NCI-H1694 treated with DMSO at 0.1 percent for 48 hours (cell line): ENCODE measurements at places on chromosomes 13 and 19.

GRCh38 chr19:17797424-17798201, 2.7 kb downstream of the B3GNT3 start:
- DNase-seq: no peak

- DNase-seq: no peak
Observed at GRCh38 chr19:15776264-15776663, 11.2 kb upstream of the OR10H5 start.

- no peak for DNase-seq
Observed at GRCh38 chr19:40400559-40400958, 10.6 kb upstream of the HIPK4 start.

DNA sequence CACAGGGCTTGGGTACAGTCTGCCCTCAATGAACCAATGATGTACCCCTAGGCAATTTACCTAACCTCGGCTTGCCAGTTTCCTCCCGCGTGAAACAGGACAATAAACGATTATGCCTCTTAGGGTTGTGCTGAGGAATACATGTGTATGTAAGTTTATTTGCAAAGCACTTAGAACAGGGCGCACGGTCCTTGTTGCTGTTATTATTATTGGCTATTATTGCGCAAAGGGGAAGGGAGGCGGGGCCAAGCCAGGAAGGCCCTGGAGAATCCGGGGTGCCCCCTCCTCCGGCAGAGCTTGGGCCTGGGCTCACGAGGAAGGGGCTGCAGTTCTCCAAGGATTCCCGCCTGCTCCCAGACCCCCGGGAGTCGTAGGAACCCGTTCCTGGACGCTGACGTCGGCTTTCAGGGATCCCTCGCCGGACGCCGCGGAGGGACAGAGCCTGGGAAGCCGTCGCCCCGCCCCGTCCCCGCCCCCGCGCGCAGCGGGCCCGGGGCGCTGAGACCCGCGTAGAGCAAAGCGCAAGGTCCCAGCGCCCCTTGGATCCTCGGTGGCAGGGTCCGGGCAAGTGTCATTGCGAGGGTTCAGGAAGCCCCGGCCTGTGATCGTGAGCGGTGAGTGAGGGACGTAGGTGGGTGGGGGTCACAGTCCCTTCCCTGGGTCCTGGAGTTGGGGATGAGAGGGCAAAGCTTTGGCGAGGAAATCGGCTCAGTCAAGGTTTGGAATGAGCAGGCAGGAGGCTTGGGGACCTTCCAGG, at the start of gene TMEM91:
TSS of gene TMEM91 (plus strand) at position 293 of the 757 bp plus-strand sequence. CDS start 1,777 bp downstream, outside the sequence.
- no peak for DNase-seq

- DNase-seq: no peak
Observed at GRCh38 chr13:87837946-87838345, 166.8 kb downstream of the SLITRK5 start.

DNA sequence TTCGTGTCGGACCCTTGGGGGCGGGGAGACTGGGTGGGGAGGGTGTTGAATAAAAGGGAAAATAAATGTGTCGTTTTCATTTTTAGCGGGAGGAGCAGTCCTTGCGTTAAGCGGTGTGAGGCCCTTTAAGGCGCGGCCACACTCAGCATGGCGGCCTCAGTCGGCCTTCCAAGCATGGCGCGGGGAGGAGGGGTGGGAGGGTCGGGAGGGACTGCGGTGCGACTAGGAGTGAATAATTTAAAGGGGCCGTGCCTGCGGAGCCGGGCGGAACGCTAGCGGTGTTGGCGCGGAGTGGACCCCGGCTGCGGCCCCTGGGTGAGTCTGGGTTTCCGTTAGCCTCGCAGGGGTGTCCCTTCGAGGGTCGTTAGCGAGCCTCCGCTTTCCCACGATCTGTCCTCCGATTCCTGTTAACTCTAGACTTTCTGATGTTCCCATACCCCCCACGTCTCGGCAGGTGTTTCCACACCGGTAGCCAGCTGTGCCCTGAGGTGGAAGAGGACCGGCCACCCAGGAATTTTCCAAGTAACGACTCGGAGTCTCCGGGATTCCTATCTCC, 1.5 kb upstream of the PNPLA6 start:
- DNase-seq: peak; percentile 45

DNA sequence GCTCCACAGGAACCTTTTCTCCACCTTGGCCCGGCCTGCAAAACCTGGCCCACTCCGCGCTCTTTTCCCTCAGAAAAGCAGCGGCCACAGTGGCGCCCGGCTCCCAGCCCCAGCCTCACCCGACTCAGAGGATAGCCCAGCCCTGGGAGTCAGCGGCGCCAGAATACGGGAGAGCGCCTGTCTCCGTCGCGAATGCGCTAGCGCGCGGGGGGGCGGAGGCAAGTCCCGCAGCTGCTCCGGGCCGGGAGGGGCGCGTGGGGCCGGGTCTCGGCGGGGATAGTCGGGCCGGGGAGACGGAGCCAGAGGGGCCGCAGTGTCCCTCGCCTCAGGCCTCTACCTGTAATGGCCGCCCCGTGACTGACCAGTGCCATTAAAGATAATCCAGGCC, at the start of gene ZFP30:
TSS of gene ZFP30 (minus strand) at position 165 of the 388 bp plus-strand sequence. CDS start 7,643 bp downstream, outside the sequence.
- DNase-seq: peak; percentile 86

GRCh38 chr13:28000567-28000966, 12.1 kb upstream of the URAD start:
- no peak for DNase-seq

DNA sequence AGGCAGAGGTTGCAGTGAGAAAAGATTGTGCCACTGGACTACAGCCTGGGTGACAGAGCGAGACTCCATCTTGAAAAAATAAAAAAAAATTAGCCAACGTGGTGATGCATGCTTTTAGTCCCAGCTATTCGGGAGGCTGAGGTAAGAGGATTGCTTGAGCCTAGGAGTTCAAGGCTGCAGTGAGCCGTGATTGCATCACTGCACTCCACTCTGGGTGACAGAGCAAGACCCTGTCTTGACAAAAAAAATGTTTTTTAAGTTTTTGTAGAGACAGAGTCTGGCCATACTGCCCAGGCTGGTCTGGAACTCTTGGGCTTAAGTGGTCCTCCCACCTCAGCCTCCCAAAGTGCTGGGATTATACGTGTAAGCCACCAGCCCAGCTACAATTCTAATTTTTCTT, 22.4 kb upstream of the LSM14A start:
- no peak for DNase-seq

DNA sequence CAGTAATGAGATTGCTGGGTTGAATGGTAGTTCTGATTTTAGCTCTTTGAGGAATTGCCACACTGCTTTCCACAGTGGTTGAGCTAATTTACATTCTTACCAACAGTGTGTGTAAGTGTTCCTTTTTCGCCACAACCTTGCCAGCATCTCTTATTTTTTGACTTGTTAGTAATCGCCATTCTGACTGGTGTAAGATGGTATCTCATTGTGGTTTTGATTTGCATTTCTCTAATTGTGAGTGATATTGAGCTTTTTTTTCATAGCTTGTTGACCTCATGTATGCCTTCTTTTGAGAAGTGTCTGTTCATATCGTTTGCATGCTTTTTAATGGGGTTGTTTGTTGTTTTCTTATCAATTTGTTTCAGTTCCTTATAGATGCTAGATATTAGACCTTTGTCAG, 245.0 kb downstream of the MTUS2 start:
- DNase-seq: no peak

DNA sequence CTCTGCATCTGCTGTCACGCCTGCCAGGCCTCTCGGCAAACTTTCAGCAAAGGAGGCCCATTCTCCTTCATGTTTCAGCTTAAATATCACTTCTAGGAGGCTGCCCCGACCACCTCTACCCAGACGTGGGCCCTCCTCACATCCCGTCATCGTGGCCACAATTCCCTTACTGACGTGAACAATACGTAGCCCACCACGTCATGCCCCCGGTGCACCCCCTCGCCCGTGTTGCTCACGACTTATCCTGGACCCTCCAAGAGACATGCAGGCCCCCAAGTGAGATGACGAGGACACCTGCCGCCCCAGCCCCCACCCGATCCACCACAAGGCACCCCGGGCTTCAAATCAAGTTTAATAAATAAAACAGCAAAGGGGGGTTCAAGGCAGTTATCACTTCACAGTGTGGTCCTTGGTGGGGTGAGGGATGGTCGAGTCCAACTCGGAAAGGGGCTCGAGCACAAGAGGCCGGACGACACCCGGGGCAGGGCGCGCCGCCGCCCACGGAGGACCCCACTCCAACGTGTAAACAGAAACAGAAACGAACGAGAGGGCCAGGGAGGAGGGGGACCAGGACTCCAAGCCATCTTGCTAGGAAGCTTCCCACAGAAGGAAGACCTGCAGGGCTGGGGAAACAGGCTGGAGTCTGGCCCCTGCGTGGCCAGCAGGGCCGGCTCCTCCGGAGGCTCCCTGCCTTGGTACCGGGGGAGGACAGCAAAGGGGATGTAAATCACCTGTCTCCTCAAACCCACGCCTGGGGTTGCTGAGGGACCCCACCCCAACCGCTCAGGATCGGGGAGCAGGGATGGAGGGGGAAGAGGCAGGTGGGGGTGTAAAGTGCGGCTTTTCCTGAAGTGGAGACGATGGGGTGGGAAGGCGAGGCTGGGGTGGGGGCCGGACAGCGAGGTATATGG, 14.3 kb upstream of the PLPP2 start:
- no peak for DNase-seq

DNA sequence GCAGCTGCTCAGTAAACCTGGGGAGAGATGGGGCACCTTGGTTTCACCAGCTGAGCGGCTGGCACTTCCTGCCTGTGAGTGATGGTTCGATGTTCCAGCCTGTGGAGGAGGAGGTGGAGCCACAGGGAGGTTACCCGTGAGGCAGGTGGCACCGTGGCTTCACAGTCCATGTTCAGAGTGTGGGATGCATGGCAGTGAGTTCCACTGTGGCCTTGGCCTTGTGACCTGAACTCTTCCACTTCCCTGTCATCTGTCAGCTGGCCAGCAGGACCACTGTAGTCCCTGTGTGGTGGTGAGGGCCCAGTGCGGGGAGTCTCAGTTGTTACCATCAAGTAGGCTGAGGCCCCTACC, 16.9 kb downstream of the SMARCA4 start:
- no peak for DNase-seq

DNA sequence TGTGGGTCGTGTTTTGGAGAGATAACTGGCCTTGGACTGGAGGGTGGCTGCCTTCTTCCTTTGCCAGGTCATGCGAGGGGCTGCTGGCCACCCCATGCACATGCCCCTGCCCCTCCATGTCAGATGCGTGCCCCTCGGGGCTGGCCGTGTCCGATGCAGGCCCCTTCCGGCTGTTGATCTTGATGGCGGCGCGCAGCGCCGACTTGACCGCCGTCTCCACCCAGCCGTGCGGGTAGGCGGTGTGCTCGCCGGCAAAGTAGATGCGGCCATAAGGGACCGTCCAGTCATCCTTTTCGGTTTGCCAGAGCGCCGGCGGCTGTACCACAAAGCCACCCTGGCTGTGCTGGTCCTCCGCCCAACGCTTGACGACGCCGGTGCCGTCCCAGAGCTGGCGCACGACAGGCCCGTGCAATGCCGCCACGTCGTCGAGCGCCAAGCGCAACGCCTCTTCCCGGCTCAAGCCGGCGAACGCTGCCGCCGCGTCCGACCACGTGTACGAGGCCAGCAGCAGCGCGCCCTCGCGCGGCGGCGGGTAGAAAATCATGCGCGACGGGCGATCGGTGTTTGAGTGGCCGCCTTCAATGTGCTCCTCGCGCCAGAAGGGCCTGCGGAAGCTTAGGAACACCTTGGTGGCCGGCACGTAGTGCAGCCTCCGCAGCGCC, 6.9 kb downstream of the IL4I1 start:
- DNase-seq: no peak

DNA sequence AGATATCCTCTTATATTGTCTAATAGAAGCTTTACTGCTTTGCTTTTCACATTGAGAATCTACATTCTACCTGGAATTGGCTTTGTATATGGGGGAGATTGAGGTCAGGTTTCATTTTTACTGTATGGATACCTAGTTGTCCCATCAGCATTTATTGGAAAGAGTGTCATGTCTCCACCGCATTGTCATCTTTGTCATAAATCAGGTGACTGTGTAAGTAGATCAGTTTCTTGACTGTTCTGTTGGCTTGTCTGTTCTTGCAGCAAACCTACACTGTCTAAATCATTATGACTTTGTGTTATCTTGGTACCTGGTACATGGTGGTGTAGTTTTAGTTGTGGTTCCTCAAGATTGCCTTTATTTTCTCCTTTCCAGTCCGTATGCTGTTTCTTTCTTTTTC, 5.8 kb downstream of the URI1 start:
- no peak for DNase-seq

GRCh38 chr13:45333977-45334922, 6.7 kb downstream of the TPT1 start:
- no peak for DNase-seq
